Stimulated activated CD4-positive, alpha-beta T cell treated with anti-CD3 and anti-CD28 coated beads, Interleukin-1b, Interleukin-23, amount 100 ng/mL, for 1 hour (primary cell): ENCODE measurements at places on chromosomes 3 and 15.

DNA sequence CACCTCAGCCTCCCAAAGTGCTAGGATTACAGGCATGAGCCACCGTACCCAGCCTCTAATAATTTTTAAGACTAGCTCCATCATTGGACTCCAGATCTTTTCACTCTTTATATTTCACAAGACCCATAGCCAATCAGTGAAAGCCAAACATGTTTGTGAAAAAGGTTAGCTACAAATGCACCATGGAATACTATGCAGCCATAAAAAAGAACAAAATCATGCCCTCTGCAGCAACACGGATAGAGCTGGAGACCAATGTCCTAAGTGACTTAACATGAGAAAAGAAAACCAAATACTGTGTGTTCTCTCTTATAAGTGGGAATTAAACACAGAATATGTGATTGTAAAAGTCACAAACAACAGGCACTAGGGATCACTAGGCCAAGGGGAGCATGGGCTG is 3.2 kb downstream of the SCAPER start:
- DNase-seq: no peak

DNA sequence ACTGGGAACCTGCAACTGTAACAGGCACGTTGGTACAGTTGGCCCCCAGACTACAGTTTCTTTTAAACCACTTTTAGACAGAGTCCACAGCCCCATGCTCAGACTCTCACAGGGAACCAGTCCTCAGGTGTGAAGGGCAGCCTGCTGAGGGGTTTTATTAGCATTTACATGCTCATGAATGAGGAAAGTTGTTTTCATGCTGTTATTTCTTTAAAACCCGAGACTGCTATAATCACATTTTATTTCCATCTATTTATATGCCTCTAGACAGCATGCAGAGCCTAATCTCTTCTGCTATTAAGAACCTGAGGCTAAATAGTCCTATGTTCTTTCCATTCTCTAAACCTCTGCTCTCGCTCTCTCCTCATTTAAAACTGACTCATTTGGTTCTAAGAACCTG is 26.3 kb upstream of the FSIP1 start:
- no peak for DNase-seq

- DNase-seq: no peak
Measured at GRCh38 chr3:39668420-39668819, 141.0 kb upstream of the MYRIP start.

GRCh38 chr15:40445421-40445922 is 4.7 kb downstream of the BAHD1 start:
- no peak for DNase-seq

GRCh38 chr3:152710549-152710948 is 124.4 kb upstream of the P2RY1 start:
- no peak for DNase-seq

GRCh38 chr3:135908225-135908624 is 57.3 kb upstream of the PPP2R3A start:
- DNase-seq: no peak

DNA sequence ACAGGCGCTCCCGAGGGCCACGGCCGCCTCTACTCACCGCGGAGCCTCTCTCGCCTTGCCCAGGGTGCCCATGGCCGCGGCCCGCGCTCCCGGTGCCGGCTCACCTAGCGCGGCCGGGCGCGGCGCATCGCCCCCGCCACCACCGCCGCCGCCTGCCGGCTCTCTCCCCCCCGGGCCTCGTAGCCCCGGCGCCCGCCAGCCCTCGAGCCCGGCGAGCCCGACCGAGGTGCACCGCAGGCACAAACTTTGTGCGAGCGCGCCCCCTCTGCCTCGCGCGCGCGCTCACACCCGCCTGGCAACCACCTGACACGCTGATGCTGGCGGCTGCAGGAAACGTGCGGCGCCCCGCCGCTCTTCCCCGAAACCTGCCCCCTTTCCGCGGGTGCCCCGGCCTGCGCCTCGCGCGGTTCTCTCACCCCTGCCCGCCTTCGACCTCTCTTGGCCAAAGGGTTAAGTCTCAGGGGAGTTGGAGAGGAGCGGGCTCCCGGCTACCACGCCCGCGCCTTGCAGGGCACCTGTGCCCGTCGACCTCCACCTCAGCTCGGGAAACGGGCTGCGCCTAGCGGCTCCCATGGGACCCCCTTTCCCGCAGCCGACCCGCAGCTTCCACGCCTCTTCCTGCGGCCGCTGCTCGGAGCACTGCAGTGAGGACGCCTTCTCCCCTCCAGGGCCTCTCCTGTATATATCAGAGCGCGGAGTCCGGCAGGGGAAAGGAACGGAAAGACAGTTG is at the start of gene RASGRP1:
Gene RASGRP1 (minus strand): TSS at position 258 of the 730 bp plus-strand sequence. CDS start 186 bp downstream, at position 72.
- DNase-seq: peak; percentile 69

GRCh38 chr3:193554811-193555210 is at the start of gene ATP13A4:
Gene ATP13A4 (minus strand): TSS chr3:193554895. CDS start chr3:193554799, 96 bp downstream.
- DNase-seq: no peak

DNA sequence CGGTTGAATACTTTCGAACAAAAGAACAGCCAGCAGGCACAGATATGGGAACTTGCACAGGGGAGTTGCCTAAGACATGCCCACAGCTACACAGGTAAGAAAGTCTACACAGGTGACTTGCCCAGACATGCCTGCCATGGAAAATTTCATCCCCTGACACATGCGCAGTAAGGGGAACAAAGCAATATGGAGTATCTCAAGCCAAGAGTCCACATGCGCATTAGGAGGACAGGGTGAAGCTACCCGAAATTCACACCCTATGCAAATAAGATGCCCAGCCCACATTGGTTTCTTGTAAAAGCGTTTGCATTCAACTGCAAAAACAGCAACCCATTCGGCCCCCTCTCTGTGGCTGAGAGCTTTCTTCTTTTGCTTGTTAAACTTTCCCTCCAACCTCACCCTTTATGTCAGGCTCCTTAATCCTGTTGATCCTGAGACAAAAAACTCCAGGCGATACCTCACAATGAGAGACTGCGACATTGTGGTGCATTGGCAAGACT is 49.3 kb upstream of the TRPM1 start:
- no peak for DNase-seq

DNA sequence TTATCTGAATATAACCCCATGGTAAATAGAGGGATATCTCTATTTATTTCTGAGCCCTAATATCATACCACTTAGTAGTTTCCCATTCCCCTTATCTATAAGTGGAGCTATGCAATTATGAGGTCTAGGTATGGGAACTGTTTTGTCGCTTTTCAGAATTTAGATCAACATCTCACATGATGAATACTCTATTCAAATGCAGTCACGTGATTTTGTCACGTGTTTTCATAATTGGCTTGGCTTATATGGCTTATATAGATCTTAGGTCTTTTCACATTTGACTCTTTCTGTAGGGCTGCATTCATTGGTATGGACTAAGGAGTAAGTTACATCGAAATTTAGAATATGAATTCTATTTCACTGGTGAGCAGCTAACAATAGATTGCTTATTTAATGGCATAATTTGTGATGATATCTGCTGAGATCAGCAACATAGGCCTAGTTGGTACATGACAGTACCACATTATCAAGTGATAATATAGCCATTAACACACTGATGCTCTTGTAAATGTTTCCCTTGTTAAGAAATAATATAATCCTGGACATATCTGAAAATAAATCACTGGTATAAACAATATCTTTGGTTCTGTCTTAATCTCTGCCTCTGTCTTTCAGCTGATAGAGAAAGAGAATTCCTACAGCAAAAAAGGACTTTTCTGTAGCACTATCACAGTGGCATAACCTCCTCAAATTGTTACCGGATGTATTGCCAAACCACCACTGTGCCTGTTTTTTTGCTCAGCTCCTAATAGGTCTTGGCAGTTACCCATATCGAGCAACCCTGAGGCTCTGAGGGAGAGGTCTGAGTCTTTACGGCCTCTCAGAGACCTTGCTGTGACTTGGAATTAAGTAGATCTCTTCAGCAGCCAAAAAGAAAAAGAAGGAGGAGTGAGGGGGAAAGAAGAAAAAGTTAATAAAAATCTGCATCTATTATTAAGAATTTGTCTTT is 357.1 kb downstream of the ZPLD1 start:
- no peak for DNase-seq

DNA sequence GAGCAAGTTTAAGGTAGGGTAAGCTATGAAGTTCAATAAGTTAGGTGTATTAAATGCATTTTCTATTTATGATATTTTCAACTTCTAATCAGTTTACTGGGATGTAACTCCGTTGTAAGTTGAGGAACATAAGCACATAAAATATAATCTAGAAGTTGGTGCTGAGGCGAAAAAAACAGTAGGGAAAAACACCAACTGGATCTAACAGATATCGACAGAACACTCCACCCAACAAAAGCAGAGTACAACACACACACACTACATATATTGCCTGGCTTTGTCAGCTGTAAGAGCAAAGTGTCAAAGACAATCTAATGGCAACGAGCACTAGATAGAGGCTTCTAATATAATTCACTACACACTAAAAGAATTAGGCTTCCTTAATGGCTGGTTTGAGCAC is 8.4 kb downstream of the PIK3R4 start:
- DNase-seq: no peak

DNA sequence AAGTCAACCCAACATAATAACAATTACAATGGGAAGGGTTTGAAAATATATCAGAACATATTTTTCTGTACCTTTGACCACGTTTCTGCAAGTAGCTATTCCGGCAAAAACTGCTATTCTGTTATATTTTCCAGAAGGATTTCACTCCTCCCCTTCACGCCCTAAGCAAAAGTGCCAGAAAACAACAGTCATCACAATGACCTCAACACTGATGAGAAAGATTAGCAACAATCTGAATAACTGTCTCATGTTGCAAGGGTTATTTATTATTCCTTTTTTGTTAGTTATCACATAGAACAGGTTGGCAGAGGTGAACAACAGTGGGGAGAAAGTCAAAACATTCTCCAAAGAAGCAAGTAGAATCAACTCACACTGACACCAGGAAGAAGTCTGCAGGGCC is 269.4 kb upstream of the ARRDC4 start:
- no peak for DNase-seq

GRCh38 chr3:180860180-180860858 is 52.2 kb upstream of the FXR1 start:
- DNase-seq: no peak

DNA sequence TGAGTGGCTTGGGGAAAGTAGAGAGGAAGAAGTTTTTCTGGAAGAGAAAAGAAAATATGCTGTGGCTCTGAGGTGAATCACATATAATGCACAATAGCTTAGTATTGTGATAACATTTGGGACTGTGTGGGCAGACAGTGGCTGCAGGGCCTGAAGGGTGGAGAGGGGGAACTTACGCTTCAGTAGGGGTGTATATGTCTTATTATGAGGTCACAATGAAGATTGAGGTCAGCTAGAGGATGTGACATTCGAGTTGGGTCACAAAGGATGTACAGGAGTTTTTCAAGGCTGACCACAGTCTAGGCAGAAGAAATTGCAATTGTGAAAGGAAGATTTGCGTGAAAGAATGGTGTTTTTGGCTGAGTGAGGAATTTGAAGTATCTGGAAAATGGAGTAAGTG is 414.8 kb downstream of the LPP start:
- no peak for DNase-seq

- DNase-seq: no peak
Measured at GRCh38 chr3:162302983-162303624, 806.5 kb downstream of the OTOL1 start.

DNA sequence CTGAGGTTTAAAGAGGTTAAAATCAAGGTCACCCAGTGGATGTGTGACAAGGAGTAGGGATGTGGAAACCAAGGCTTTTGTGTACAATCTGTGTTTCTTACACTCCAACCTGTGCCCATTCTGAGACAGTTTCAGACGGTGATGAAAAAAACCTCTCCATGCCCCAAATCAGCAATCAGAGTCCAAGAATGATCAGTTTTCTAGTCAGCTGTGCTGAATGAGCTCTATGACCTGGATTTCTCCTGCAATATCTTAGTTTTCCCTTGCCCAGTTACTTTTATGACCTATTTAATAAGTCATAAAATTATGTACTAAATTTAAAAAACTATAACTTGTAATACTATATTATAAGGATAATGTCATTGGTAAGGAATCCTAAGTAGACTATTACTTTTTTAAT is 37.5 kb upstream of the CBLB start:
- no peak for DNase-seq

DNA sequence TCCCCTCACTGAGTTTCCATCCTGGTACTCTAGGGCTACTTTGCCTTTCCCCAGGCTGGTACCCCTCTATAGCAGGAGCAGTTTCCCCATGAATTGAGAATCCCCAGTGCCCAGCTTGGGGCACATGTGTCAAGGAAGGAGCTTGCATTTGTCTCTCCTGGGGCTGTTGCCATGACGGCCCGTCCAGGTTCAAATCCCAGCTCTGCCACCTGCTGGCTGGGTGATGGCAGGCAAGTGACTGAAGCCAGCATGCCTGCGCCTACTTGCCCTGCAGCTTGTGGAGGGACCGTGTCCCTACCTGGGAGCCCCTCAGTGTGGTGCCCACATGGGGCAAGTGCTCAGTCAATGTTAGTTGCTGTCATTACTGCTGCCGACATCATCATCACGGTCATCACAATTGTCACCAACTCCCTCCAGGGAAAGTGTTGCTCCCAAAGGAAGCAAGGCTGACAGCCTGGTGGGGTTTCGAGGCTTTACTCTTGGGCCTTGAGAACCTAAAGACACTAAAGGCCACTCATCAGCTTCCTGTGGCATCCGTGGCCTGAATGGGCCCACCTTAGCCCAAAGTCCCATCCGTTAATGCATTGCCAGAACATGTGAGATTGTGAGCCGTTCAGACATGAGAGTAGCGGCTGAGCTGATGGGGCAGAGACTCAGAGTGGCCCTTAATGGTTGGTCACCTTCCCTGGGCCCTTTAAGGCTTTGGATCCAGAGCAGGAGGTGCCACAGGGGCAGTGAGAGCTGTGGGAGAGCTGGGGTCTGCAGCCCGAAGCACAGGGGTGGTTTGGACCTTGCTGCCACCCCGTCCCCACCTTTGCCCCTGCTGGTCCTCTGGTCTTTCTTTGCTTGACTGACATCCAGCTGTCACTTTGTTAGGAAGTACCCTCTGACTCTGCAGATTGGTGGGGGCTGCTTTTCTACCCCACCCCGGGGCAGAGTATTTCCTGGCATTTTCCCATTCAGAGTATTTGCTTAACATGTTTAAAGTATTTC is 144.4 kb downstream of the DNAJB8 start:
- DNase-seq: peak; percentile 27

- DNase-seq: no peak
Measured at GRCh38 chr3:79063624-79064023, 704.2 kb downstream of the ROBO1 start.

DNA sequence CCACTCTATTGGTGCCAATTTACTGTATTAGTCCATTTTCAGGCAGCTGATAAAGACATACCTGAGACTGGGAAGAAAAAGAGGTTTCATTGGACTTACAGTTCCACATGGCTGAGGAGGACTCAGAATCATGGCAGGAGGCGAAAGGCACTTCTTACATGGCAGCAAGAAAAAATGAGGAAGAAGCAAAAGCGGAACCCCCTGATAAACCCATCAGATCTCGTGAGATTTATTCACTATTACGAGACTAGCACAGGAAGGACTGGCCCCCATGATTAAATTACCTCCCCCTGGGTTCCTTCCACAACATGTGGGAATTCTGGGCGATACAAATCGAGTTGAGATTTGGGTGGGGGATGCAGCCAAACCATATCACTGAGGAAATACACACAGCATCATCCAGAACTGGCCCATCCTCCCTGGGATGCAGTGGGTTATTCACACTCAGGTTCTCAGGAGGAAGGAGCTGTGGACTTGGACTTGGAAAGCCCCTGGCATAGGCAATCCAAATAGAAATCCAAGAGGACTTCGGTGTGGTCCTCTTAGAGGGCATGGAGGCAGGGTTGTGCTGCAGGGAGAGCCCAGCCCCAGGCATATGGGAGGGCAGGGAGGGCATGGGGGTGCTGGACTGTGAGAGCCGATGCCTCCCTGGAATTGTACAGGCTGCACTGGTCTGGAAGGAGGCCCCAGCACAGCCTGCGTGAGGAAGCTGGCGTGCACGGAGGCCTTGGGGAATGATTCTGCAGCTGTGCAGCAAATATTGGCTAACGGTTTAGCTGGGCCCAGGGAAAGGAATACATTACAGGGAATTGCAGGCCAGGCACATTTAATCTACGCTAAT is 62.9 kb downstream of the EFCAB12 start:
- DNase-seq: no peak
